ENCODE measurements at places on chromosomes 3 and 15. TPM values are rescaled to one million over a fixed set of nuclear protein-coding genes. Genes with fewer than 3 reads are reported as not detected.

DNA sequence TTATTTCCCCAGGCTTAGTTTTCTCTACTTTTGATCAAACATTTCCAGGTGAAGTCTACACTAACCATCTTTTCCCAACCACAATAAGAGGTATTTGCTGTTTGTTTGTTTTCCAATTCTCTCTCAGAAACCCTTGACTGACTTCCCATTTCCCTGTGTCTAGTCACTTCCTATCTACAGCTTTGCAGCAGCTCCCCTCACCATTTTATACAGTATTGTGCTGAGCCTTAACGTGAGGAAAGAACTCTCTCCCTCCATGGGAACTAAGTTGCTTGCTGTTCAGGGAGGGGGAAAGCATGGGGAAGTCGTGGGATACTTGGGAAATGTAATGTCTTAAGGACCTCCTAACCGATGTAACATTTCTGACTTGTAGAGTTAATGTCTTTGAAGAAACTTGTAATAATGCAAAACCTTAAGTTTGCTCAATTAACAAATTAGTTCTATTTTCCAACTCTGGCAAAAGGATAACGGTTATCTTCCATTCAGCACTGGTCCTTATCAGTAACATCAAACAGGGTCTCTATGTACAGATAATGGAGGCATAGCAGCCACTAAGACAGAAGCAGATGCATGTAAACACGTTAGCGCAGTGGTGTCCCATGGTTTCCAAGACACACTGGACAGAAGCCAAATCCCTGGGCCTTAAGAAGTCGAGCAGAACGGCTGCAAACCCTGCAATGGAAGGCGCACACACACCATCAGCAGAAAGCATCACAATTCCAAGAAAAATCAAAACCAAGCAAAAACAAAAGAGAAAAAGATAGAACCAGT, 39.7 kb downstream of the NPTN start:
- DNase-seq, result no peak

- no peak for DNase-seq
These were observed 26.1 kb upstream of the NECTIN3 start for GRCh38 chr3:111045564-111045963.

- DNase-seq, result no peak
These were observed 152.0 kb downstream of the WNT7A start for GRCh38 chr3:13727890-13728289.

DNA sequence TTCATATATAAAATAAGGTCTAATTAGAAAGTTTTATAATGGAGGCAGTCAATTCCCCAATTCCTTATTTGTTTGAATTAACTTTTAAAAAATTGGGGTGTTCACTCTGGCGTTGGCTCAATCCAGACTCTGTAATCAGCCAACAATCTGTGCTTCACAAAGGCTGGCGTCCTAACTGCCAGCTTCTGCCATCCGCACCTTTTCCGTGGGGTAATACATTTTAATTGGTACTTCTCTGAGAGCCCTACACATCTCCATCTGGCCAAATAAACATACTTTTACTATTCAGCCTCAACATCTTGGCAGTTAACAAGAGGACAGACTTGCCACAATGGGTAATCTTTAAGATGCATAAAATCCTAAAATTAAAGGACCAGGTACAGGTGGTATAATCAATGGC, 125.2 kb upstream of the CCNL1 start:
- DNase-seq, result no peak

Gene PRSS50
- not detected for total RNA-seq

Gene RTP1
- not detected for total RNA-seq
